ENCODE measurements at places on chromosomes 6 and 20.
A peak's percentile ranks its signal among the peaks of the same experiment; 100 is the strongest.

- no peak for DNase-seq
These were observed 7.5 kb downstream of the JARID2 start for GRCh38 chr6:15253203-15254022.

- no peak for DNase-seq
These were observed 33.7 kb downstream of the MTHFD1L start for GRCh38 chr6:150899231-150899630.

DNA sequence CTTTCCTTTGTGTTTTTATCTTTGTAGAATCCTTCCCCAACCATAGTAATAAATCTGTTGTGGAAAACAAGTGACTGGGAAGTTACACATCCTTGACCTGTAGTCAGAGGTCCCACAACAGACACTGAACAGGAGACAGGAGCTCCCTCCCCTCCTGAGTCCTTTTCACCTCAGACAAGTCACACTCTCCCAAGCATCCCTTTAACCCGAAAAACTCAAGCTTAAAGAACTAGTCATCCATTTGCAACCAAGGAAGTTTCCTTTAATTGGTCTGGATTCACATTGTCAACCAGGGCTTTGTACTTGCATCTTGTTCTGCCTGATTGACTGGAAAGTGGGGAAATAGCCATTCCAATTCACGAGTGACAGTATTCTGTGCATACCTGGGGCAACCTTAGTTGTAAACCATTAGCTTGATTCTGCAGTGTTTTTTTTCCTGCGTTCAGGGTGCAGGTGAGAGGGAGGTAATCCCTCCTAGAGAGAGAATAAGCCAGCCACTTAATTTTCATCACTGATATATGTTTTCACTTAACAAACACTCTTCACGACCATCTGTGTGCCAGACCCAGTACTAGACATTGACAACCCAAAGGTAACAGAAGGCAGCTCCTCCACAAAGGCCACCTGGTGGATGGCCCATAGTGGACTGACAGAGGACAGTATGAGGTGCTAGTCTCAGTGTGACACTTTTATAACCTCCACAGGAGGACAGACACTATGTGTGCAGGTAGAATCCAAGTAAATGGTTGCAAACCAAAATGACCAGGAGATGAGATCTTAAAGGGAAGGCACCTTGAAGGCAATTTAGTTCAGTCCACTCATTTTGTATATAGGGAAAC is 112.4 kb downstream of the SLX4IP start:
- DNase-seq, result no peak

GRCh38 chr20:59809630-59810448 is 123.6 kb downstream of the SYCP2 start:
- DNase-seq, result no peak

GRCh38 chr20:59643615-59644061 is 39.3 kb downstream of the PHACTR3 start:
- no peak for DNase-seq

DNA sequence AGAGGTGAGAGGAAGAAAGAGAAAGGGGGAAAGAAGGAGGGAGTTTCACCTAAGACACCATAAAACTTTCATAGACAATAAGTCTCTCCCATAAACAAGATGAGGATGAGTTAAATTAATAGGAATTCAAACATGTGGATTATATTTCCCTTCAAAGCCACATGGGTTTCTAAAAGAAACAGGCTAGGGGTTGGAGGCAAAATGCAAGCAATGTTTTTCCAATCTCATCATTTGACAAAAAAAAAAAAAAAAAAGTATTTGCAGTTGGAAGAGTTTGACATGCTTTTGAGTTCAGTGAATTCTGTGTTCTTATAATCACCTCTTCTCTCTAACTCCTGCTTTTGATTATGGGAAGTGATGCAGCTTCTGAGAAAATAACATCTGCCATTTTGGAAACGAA is 286.5 kb upstream of the PRND start:
- DNase-seq, result no peak

DNA sequence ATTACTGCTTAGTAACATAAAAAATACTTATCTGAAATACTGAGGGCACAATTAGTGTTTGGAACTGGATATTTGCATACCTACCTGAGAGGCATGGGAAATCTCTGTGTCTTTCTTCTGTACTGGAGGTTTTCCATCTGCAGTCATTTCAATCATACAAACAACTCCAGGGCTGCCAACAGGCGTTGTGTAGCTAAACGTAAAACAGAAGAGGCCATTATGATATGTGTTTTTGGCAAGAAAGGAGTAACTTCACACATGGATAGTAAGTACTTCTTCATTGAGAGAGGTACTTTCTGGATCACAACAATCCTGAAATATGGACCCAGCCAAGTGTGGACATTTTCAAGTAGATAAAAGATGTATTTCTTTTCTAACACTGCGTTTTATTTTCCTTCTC is 363.4 kb downstream of the PHF3 start:
- DNase-seq, result no peak

DNA sequence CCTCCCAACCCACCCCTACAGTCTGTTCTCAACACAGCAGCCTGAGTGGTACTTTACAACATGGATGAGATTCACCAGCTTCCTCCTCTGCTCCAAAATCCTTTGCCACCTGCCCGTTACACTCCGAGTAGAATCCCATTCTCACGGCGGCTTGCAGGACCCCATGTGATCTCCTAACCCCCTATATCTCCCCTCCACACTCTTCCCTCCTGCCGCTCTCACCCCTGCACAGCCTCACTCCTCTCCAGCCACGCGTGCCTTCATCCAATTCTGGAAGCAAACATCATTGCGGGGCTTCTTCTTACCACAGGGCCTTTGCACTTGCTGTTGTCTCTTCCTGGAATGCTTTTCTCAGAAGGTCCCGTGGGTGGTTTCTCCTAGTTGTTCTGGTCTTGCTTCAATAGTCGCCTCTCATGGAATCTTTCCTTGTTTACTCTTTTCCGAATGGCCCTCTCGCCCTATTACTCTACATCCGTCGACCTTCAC is 472.3 kb downstream of the CDH26 start:
- DNase-seq, result no peak

GRCh38 chr6:116136373-116136772 is 10.4 kb upstream of the COL10A1 start:
- DNase-seq, result no peak

DNA sequence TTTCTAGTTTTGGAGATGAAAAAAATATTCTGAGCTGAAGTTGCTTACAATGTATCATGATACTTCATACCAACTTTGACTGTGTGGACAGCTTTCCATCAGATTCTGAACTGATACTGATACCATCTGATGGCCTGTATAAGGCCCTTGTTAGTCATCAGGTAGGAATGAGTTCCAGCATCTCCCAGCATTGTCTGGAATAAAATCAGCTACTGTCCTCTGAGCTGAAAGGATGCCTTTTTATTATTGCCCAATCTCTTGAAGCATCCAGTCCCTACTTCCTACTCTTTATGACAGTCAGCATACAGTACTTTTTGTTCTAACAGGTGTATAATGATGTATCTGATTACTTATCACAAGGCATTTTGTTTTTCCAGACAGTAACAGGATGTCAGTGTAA is 70.6 kb upstream of the EYA4 start:
- no peak for DNase-seq

DNA sequence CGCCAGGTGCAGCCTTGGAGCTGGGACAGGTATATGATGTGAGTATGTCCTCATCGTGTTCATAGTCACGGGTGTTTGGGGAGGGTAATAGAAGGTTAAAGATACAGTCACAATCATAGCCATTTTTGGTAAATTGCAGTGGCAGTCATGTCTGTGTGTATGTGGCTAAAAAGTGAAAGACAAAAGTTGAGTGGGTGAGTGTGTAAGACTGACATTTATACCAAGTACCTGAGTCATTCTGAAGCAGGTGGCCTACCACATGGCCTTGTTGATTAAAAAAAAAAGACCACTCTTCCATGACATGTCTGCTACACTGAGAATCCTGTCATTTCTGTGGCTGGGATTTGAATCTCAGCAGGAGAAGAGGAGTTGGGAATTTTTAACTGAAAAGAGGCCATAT is 181.9 kb downstream of the SCP2D1 start:
- no peak for DNase-seq

DNA sequence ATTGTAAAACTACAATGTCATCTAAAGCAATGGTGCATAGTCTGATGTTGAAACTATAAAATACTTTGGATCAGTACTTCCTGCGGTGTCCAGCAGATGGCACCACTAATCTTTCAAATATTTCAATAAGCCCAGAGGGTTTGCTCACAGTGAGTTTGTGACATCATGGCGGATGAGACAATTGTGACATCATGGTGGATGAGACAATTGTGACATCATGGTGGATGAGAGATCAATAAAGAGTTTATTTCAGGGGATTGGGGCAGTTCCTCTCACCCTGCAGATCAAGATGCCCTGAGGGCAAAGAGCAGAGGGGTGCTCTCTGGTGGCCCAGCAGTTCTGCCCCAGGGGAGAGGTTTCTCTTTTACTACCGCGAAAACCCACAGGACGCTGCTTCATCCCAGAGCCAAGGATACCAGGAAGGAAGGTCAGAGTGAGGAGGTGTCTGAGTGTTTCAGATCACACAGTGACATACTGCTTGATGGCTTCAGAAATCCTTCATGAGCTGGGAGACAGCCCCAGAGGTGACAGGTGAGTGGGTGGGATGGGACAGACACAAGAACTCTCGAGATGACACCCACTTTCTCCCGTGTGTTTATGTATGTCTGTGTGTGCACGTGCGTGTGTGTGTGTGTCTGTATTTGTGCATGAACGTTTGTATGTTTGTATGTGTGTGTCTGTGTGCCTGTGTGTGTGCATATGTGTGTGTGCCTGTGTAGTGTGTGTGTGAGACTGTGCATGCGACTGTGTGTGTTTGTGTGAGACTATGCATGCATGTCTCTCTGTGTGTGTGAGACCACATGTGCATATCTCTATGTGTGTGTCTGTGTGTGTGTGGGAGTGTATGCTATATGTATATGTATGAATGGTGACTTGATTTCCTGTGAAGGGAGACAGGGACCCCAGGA is 7.3 kb upstream of the ULBP2 start:
- DNase-seq, result no peak

- DNase-seq, result no peak
These were observed 68.2 kb downstream of the C6orf52 start for GRCh38 chr6:10626154-10626741.

DNA sequence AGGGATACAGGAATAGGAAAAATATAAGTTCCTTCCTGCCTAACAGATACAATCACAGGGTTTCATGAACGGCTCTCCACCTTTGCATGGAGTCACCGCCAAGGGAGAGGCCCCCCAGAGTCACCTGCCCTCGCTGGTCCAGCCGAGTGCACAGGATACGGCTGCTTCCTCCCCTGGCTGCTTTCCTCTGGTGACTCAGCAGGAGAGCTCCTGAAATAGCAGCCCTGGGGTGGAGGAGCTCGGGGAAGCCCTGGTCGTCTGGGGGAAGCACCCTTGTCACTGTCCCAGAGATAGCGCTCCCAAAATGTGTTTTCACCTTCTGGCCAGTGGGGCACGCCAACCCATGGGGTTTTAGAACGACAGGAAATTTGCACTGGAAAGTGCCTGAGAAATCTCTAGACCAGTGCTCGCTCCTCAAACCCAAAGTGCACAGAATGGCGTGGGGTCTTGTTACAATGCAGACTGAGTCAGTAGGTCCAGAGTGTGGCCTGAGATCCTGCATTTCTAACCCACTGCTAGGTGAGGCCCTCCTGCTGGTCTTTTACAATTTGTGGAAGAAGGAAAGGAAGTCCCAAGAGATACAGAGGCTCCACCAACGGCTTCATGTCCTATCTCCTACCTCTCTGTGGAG is 35.9 kb upstream of the FAM50B start:
- DNase-seq, result peak; percentile 64

DNA sequence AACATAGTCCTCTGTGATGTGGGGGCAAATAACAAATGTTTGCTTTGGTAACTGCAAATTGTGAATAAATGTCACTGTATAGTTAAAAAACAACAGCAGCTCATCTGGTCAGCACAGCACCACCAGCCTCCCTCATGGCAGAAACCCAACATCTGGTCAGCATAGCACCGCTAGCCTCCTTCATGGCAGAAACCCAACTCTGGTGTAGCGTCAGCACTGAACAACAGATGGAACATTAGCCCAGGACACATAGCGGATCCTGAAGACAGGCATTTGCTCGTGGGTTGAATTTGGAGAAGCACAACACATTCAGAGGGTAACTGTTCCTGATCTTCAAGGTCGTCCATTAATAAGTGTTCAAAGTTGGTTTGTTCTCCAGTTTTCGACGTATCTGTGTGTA is 265.9 kb downstream of the DLL1 start:
- peak; percentile 75 for DNase-seq

DNA sequence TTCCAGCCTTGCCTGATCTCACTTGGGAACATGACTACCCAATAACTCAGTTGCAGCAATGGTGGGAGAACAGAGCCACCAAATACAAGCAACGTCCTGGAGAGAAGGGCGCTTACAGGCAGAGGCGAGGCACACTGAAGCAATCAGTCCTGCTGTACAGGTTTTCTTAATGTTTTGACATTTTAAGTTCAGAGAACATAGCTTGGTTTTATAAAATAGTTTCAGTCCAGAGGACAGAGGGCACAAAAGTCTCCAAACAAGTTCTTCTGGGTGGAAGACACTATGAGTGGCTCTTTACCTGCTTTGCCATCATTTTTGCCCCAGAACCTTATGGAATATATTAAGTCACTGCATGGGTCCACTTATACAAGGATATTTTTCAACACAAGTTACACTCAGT is 103.4 kb upstream of the KCNG1 start:
- DNase-seq, result no peak

DNA sequence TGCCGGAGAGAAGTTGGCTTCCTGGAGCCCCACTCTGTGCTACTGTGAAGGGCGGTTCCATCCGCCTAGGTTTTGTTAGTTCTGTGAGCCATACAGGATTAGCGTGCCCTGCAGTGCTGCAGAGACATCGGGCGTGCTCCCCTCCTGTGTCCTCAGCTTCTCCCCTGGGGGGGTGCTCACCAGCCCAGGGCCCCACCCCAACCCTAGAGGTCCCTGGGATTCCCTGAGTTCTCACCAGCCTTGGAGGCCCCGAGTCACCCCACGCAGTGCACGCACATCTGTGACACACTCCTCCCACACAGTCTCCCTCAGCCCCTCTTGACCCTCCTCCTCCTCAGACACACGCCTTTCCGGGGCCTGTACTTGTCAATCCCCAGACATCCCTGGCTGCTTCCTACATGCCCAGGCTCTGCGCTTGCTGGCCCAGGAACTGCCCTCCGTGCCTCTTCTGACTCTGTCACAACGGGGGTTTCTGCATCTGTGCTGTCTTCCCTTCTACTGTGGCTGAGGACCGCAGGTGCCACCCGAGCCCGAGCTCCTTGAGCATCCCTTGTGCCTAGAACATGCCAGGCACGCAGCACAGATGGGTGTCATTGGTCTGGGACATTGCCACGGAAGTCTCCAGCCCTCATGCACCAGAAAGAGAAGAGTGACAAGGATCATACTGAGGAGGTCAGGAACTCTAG is 123.2 kb upstream of the RPS6KA2 start:
- DNase-seq, result no peak

DNA sequence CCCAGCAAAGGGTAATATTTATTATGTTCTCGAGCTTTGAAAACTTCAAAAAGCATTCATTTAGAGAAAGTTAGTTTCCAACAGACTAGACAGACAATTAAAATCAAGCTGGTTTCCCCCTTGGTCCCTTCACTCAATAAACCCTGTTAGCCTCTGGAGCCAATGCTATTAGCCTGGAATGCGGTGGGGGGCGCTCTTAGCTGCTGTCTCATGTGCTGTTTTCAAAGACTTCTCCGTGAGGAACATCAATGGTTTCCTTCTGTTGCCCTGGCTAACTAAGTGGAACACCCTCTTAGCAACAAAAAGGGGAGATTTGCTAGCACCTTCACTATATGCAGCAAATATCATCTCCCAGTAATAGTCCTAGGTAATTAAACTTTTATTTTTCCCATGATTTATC is 86.4 kb downstream of the LY86 start:
- DNase-seq, result no peak
